ENCODE measurements at places on chromosomes 13 and 19. TPM values are rescaled to one million over a fixed set of nuclear protein-coding genes. Genes with fewer than 3 reads are reported as not detected.

Gene TEX29
- total RNA-seq, result not detected

GRCh38 chr13:46679369-46680120 is 117.4 kb downstream of the ESD start:
- peak; percentile 70 for DNase-seq

Gene ZNF177
- total RNA-seq, result 0.83 TPM

Gene TJP3
- not detected for total RNA-seq

Gene CBY2
- not detected for total RNA-seq

DNA sequence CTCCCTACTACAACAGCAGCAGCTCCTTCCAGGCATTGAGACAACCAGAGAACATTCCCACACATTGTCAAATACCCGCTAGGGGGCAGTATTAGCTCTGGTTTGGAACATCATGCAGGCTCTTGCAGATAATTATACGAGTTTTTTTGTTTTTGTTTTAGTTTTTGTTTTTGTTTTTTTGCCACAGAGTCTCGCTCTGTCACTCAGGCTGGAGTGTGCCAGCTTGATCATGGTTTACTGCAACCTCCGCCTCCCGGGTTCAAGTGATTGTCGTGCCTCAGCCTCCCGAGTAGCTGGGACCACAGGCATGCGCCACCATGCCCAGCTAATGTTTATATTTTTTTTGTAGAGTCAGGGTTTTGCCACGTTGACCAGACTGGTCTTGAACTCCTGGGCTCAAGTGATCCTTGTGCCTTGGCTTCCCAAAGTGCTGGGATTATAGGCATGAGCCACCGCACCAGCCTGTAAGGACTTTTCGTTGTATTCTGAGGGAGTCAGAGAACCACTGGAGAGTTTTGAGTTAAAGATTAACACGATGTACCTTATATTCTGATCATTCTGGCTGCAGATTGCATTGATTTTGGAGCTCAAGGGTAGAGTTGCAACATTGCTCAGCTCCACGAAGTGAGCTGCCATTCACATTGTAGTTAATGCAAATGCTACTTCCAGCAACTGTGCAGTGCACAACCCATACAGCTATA is 41.7 kb upstream of the CEACAM20 start:
- DNase-seq, result peak; percentile 82

Gene LIM2
- not detected for total RNA-seq

Gene PNMA8C
- 0.18 TPM for total RNA-seq

- DNase-seq, result peak; percentile 12
These were observed 12.5 kb downstream of the ZNF787 start for GRCh38 chr19:56108447-56109195.

DNA sequence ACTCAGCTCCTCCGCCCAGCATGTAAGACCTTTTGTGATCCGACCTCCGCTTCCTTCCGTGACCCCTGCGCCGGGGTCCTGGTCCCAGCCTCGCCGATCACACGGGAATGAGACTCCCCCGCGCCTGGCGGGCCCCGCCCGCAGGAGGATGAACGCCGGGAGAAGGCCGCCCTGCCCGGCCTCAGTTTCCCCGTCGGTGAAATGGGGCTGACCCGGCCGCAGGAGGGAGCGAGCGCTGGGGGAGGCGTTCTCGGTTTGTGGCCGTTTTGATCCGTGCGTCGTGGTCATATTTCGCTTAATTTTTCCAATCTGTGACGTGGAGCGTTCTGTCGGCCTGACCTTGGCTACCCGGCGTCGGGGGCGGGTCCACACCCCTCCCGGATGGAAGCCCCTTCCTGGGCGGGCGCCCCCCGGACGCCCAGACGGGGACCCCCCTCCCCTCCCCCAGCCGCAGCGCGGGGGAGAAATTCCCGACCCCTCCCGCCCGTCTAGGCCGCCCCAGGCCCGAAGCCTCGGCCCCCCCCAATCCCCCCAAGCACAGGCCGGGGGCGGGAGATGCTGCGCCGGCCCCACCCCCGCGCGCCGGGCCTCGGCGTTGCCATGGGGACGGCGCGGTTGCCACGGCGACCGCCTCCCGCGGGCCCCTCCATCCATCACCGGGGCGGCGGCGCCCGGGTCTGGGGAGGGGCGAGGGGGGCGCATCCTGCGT is 11.1 kb downstream of the PALM start:
- no peak for DNase-seq

- no peak for DNase-seq
These were observed 35.4 kb downstream of the COL4A2 start for GRCh38 chr13:110342474-110342873.

Gene ZNF534
- not detected for total RNA-seq

DNA sequence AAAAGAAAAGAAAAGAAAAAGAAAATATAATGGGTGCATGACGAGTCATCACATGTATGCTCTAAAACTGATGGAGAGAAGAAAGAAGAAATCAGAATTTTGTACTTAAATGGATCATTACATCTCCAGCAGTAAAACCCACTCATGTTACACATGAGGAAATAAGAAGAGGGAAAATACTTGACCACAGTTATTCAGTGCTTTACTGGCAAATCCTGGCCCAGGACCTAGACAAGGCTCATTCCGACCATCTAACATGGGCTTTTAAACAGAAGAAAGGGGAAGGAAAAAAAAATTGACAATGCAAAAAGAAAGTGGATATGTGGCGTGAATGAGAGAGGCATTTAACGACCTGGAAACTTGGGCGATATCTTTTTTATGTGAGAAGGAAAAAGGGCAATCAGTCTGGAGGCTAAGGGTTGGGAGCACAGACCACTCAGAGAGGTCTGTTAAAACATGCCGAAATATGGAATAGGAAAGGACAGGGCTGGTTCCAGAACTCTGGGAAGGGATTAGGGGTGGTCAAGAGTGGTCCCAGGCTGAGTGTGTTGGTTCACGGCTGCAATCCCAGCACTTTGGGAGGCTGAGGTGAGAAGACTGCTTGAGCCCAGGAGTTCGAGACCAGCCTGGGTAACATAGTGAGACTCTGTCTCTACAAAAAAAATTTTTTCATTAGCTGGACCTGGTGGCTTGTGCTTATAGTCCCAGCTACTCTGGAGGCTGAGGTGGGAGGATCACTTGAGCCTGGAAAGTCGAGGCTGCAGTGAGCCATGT is 1.6 kb downstream of the SIGLECL1 start:
- DNase-seq, result no peak

- no peak for DNase-seq
These were observed 140 bp downstream of the PLEKHJ1 start for GRCh38 chr19:2236064-2236313.

GRCh38 chr13:86020351-86021002 is 221.3 kb upstream of the SLITRK6 start:
- peak; percentile 41 for DNase-seq

- DNase-seq, result peak; percentile 25
These were observed 214.0 kb downstream of the ENOX1 start for GRCh38 chr13:43572656-43573360.
